AG10803 (cell line): ENCODE measurements at places on chromosomes 13 and 19.
A peak's percentile ranks its signal among the peaks of the same experiment; 100 is the strongest.

- peak; percentile 53 for DNase-seq
Measured at GRCh38 chr19:16801600-16802013, 27.6 kb upstream of the SIN3B start.

DNA sequence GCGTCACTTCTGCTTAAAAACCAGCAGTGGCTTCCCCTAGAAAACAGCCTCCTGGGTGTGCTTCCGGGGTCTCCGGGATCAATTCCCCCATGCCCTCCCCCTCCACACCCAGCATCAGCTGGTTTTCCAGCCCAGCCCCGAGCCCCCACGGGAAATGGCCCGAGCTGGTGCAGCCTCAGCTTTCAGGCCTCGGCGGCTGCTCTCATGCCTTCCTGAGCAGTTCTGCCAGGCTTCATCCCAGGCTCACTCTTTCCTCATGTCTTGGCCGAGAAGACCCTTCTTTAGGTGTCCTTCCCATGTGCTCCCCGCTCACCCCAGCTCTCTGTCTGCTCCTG, 103.1 kb upstream of the RNF113B start:
- no peak for DNase-seq

DNA sequence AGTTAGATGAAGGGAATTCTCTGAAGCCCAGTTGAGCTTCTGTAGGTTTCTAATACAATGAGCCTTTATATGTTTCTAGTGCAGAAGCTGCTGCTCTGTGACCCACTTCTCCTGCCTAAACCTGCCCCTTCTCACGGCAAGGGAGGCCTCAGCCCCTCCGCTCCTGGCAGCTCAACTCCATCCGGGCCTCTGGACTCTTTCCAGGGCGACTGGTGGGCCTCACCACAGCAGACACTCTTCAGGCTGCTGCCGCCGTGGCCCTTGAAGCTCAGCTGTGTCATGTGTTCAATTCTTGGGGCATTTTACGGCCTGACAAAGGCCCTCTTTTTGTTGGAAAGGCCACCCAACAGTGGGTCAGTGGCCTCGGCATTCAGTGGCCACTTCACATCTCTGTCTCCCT, 10.0 kb upstream of the C19orf33 start:
- DNase-seq = no peak

DNA sequence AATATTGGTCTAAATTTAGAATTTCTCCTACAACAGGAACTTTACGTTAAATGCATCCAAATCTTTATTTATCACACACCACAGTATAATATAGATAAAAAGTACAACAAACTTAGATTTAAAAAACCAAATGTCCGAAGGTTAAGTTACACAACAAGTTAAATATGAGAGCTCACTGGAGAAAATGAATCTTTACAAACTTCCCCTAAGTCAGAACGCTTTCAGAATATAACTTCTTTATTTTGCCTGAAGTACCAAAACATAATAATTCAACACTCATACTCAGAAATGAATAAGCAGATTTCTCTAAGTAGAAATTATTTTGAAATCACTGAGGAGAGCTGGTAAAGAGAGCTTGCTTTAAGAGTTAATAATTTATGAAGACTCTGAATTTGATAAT, 33.8 kb downstream of the TSC22D1 start:
- no peak for DNase-seq

DNA sequence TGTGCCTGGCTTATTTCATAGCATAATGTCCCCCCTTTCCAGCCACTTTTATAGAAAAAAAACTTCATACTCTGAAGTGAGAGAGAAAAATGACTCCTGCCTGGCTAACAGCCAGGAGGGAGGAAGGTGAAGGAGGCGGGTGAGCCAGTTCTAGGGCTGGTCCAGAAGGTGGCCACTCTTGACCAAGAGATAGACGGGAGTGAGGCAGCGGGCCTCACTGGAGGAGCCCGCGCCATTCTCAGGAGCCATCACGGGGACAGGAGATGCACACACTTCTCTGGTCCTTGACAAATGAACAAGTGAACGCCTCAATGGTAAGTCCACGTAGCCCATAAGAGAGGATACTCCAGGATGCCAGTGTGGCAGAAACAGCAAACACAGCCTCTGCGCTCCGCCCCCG, 231.4 kb downstream of the UQCRFS1 start:
- no peak for DNase-seq

- DNase-seq = no peak
Measured at GRCh38 chr13:79937771-79938216, 403.1 kb downstream of the SPRY2 start.

DNA sequence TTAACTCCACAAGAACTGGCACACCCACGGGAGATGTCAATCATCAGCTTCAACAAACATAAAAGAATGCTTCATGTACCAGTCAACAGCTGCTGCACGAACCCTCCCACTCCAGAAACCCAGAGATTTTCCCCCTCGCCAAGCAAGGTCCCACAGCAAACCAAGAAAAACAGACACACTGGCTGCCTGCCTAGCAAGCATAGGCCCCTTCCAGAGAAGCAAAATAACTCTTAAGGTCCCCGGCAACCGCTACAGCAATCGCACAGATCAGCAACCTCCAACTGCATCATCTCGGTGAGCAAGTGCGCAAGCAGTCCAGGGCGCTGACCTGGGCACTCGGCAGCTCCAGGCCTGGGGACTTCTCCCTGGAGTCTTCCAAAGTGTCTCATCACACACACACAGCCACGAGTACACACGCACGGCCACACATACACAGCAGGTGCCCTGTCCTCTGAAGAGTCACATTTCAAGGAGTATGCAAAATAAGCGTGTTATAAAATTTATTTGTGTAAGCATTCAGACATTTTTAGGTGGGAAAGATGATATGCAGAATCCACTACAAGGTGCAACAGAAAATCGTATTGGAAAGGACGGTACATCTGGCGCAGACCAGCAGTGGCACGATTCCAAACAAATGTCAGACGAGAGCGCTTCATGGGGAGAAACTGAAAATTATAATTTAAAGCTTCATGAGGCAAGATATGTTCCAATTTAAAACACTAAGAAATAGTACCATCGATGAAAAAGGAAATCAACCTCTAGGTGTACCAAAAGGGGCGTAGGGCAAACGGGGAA, 125.0 kb downstream of the STK24 start:
- peak; percentile 70 for DNase-seq

- no peak for DNase-seq
Measured at GRCh38 chr13:22276616-22277015, 605.7 kb downstream of the FGF9 start.

DNA sequence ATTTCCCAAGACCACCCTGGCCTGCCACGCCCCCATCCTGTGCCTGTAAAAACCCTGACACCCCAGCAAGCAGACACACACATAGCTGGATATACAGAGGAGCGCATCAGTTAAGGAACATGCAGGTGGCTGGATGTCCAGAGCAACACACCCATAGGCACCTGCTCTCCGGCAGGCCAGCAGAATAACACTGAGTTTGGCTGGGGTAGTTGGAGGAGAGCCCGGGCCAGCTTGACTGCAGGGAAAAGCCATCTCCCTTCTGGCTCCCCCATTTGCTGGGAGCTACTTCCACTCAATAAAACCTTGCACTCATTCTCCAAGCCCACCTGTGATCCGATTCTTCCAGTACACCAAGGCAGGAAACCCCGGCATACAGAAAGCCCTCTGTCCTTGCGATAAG, 8.9 kb downstream of the RASL11A start:
- no peak for DNase-seq

GRCh38 chr13:37118016-37118415, 12.6 kb upstream of the CSNK1A1L start:
- no peak for DNase-seq

DNA sequence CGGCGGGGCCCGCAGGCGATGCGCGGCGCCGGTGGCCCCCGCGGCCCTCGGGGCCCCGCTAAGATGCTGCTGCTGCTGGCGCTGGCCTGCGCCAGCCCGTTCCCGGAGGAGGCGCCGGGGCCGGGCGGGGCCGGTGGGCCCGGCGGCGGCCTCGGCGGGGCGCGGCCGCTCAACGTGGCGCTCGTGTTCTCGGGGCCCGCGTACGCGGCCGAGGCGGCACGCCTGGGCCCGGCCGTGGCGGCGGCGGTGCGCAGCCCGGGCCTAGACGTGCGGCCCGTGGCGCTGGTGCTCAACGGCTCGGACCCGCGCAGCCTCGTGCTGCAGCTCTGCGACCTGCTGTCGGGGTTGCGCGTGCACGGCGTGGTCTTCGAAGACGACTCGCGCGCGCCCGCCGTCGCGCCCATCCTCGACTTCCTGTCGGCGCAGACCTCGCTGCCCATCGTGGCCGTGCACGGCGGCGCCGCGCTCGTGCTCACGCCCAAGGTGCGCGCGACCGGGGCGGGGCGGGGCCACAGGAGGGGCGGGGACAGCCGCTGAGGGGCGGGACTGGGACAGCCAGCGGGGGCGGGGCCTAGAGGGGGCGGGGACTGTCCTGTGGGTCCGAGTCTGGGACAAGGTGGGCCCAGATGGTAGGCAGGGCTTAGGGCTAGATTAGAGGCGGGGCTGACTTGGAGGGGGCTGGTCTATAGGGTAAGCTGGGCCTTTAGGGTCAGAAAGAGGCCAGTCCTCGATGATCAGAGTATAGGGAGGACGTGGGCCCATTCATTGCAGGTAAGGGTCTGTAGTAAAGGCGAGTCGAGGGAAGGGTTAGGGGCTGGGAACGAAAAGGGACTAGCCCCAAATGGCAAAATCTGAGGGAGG, 5.1 kb downstream of the GRIN2D start:
- DNase-seq = peak; percentile 84
